Ovary (tissue), 10 donors: ENCODE measurements at places on chromosomes 16 and 17. TPM values are rescaled to one million over a fixed set of nuclear protein-coding genes. Genes with fewer than 3 reads are reported as not detected.

The TNRC6C gene
- total RNA-seq, result 32.5 TPM

DNA sequence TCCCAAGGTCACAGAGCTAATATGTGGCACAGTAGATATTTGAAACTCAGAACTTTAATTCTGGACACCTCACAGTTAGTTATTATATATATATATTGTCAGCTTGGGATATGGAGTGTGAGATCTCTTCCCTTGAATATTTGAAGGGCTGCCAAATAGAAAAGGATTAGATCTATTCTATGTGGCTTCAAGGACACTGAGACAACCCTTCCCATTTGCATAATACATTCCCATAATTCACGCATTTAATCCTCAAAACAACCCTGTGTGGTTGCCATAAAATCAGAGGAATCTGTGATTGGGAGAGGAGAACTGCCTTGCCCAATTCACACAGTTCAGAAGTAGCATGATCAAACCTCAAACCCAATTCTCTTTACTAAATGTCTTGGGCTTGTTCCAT is 365.8 kb upstream of the DYNLRB2 start:
- no peak overlapping the region for H3K4me3 ChIP-seq
- no peak overlapping the region for H3K27ac ChIP-seq
- DNase-seq, result no peak
- no peaks in the 10 kb centered on the region for H3K27me3 ChIP-seq

The FBXO39 gene
- 1.6 TPM for total RNA-seq

DNA sequence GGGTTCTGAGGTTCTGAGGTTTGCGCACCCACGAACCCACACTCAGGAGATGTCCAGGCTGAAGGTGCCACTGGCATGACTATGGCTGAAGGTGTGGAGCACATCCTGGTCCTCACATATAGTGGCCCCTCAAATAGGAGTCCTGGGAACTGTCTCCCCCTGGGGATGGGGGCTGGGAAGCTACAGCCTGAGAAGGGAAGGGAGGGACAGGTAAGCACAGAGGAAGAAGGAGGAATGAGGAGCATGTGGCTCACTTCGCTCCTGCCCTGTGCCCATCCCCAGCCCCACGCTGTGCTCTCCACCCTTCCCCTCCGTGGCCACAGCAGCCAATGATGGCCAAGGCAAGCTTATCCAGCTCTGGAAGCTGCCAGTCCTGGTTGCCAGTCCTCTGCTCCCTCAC is 123.9 kb upstream of the LHX1 start:
- no peak for DNase-seq
- H3K4me3 ChIP-seq, result no peak overlapping the region
- no peak overlapping the region for H3K27ac ChIP-seq
- H3K27me3 ChIP-seq, result no peaks in the 10 kb centered on the region
- H3K4me1 ChIP-seq, result no peaks in the 10 kb centered on the region

The CIITA gene
- total RNA-seq, result 19.9 TPM

DNA sequence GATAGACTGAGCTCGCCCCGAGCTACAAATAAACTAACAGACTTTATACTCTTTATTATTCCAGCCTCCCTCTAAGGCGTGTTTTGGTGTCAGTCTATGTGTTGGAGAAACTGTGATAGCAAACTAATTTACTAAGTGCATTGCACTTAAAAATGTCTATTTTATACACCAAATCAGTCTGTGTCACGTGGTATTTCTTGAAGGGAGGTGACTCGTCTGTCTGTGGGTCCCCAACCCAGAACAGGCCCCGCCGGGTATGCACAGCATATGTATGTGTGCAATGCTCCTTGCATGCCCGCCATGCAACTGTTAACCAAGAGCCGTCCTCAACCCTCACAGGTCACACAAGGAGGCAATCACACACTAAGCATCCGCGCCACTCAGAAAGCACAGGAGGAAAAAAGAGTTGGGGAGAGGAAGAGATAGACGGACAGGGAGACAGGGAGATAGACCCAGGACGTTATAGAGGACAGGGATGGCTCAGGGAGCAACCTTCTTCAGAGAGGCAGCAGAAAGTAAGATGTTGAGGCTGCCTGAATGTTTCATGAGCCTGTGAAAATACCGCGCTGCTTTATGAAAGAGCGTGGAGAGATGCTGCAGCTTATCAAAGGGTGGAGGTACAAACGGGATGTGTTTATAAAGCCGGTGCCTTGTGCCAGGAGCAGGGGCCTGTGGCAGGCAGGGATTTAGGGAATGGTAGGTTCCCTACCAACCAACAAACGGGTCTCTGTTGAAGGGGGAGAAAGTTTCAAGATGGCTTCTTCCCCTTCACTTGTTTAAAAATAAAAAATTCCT is 4.2 kb downstream of the RBFOX3 start:
- no peak overlapping the region for H3K27ac ChIP-seq
- H3K4me3 ChIP-seq, result no peak overlapping the region
- no peaks in the 10 kb centered on the region for H3K27me3 ChIP-seq
- DNase-seq, result no peak
- H3K36me3 ChIP-seq, result no peaks in the 10 kb centered on the region

DNA sequence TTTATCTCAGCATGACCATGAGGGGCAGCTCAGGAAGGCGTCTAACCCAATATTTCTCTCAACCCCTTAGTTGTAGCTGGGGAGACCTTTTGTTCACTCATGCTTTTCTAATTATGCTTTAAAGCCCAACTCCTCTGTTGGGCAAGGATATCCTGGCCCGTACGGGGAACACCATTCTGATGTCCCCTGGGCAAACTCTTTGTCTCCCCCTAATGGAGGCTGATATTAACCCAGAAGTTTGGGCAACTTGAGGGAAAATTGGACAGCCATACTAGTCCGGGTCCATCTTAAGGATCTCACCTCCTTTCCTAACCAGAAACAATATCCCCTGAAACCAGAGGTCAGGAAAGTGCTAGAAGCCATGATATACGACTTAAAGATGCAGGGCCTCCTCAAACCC is 143.7 kb upstream of the COX10 start:
- H3K4me3 ChIP-seq, result no peak overlapping the region
- H3K27ac ChIP-seq, result no peak overlapping the region
- H3K4me1 ChIP-seq, result no peaks in the 10 kb centered on the region

DNA sequence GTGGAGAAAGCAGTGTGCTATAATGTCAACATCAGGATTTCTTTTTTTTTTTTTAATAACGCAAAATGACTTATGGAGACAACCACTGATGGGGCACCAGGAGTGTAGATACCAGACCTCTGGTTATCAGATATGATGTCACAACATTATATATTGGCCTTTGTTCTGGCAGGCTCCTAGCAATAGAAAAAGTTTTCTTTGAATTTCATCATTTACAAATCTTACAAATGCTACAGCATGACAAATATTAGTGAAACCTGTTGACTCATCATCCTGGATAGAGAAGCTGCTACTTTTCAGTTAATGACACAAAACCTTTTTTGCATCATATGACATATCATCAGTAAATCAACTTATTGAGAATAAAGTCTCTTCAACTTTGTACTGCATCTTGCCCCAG is 6.1 kb downstream of the THUMPD1 start:
- DNase-seq, result no peak
- no peak overlapping the region for H3K27ac ChIP-seq
- no peaks in the 10 kb centered on the region for H3K36me3 ChIP-seq
- H3K27me3 ChIP-seq, result no peaks in the 10 kb centered on the region
- H3K4me1 ChIP-seq, result peaks cover 9% of the 10 kb centered on the region

DNA sequence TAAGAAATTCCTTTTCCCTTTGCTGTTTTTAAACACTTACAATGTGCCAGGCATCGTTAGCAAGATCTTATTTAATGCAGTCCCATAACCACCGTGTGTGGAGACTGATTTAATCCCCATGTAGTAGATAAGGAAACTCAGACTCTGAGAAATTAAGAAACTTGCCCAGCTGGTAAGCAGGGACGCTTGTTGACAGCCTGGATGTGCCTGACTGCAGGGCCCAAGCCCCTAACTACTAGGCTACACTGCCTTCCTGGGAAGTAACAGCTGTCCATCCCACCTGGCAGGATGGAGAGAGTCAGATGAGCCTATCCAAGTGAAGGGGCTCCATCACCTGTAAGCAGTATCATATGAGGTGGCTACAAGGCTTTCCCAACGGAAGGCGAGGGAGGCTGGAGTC is 23.1 kb downstream of the CDK5RAP3 start:
- H3K4me3 ChIP-seq, result no peak overlapping the region
- no peaks in the 10 kb centered on the region for H3K36me3 ChIP-seq
- DNase-seq, result no peak

DNA sequence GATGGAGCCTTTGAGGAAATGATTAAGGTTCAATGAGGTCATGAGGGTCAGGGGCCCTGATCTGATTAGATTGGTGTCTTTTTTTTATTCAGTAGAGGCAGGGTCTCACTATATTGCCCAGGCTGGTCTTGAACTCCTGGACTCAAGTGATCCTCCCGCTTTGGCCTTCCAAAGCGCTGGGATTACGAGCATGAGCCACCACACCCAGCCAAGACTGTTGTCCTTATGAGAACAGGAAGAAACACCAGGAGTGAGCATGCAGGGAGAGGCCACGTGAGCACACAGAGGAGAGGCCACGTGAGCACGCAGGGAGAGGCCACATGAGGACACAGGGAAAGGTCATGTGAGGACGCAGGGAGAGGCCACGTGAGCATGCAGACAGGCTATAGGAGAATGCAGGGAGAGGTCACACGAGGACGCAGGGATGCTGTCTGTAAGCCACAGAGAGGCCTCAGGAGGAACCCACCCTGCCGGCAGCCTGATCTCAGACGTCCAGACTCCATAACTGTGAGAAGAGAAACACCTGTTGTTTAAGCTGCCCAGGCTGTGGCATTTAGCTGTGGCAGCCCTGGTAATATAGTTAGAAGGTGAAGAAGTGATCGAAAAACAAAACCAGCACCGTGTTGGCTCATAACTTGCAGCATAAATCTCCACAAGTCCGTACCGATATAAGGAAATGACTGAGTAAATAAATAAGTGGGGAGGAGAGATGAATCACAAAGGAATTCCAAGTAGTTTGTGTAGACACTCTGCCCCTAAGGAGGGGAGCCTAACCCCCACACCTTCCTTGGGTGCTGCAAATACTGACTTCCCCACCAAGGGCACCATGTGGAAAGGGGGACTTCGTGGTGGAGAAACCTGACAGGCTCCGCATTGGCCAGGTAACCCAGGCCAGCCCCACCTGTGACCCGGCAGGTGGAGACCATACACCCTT is 14.6 kb upstream of the CSNK1D start:
- peaks cover 13% of the 10 kb centered on the region for H3K4me1 ChIP-seq
- H3K36me3 ChIP-seq, result no peaks in the 10 kb centered on the region
- peak; percentile 84 for DNase-seq
- no peak overlapping the region for H3K27ac ChIP-seq

The CTRB1 gene
- total RNA-seq, result 11.0 TPM

- DNase-seq, result no peak
- no peaks in the 10 kb centered on the region for H3K36me3 ChIP-seq
- no peaks in the 10 kb centered on the region for H3K27me3 ChIP-seq
- no peaks in the 10 kb centered on the region for H3K4me1 ChIP-seq
- no peak overlapping the region for H3K27ac ChIP-seq
Observed at GRCh38 chr16:80260906-80261311, 279.9 kb upstream of the DYNLRB2 start.

The ABI3 gene
- total RNA-seq, result 3.0 TPM

The NUPR1 gene
- total RNA-seq, result 161 TPM

DNA sequence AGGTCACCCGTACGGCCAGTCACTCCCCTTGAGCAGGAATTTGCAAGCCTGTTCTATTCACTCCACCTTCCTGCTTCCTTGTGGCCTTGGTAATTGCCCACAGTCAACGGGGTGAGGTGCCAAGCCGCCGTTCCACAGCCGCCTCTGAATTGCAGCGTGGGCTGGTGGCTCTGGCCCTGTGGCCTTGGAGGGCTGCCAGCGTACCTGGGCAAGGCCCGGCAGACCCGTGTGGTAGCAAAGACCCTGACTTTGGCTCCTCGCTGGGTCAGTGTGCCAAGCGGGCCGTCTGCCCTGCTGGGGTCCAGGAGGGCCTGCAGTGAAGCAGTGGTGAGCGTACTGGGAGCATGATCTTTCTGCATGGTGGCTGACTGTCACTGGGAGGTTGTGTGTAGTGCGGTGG is 3.6 kb downstream of the BANP start:
- H3K4me3 ChIP-seq, result no peak overlapping the region
- peaks cover 6% of the 10 kb centered on the region for H3K4me1 ChIP-seq
- H3K27ac ChIP-seq, result no peak overlapping the region
- no peaks in the 10 kb centered on the region for H3K27me3 ChIP-seq

The GNG13 gene
- not detected for total RNA-seq

The FOXN1 gene
- total RNA-seq, result not detected

DNA sequence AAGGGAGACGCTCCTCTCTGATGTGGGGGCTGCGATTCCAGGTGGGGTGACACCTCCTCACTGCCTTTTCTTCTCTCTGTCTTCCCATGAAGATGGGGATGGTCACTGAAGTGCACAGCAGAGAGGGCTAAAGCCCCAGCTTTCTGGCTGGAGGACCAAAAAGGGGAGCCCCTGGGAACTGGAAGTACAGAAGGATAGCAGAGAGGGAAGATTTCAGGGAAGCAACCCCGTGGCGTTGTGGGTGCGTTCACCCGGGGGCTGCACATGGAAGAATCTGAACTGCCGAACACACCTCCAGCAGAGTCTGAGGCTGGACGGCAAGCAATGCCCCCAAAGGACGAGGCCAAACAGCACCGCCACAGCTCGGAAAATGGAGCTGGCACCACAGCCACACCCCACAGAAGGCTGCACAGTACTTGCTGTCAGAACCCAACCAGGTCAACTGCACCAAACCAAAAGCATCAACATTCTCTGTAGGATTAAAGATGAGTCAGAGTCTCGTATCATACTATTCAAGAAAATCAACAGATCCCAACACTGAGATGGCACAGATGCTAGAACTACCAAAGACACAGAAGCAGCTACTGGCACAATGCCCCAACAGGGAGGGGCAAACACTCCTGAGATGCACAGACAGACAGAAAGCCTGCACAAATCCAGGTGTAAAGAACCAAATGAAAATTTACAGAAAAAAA is 49.9 kb downstream of the MAP1LC3B start:
- no peak overlapping the region for H3K4me3 ChIP-seq
- H3K27me3 ChIP-seq, result no peaks in the 10 kb centered on the region
- H3K27ac ChIP-seq, result no peak overlapping the region
- H3K36me3 ChIP-seq, result no peaks in the 10 kb centered on the region

DNA sequence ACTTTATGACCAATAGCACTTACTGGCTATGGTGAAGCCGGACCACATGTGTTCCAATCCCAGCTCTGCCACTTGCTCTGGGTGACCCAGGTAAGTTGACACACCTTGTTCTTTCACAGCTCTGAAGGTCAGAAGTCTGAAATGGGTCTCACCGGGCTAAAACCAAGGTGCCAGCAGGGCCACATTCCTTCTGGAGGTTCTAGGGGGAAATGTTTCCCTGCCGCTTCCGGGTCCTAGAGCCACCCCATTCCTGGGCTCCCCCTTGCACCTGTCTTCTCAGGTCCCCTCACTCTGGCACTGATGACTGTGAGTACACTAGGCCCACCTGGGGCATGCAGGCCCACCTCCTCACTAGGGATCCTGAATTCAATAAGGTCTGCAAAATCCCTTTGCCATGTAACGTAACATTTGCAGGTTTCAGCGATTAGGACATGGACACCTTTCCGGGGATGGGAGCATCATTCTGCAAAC is 11.4 kb downstream of the USP7 start:
- H3K4me3 ChIP-seq, result no peak overlapping the region
- H3K36me3 ChIP-seq, result no peaks in the 10 kb centered on the region
- no peak for DNase-seq
- H3K27ac ChIP-seq, result no peak overlapping the region
- H3K27me3 ChIP-seq, result no peaks in the 10 kb centered on the region
